MCF 10A (cell line): ENCODE measurements at places on chromosomes 3 and 15. TPM values are rescaled to one million over a fixed set of nuclear protein-coding genes. Genes with fewer than 3 reads are reported as not detected.

The CILP gene
- not detected in 2 replicates for total RNA-seq

The LINGO1 gene
- total RNA-seq = not detected in 2 replicates

DNA sequence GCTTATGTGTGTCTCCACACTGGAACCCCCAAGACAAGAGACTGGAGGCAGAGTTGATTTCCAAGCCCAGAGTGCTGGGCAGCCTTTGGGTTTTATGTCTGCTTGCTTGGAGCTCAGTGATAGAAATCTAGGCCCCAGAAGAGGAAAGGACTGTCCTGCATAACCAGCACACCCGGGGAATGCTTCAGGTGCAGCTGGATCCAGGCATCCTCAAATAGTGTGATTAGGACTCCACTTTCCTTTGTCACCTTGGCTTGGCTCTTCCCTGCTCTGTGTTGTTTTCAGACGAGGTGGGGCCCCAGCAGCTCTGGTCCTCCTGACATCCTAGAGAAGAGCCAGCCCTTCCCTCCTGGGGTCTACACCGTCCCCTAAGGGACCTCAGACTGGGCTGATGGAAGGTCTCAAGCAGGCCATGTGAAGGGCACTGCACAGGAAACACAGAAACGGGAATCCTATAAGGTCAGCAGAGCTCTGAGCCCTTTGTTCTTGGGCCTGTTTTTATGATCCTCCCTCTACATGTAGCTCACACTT is 143.7 kb downstream of the TJP1 start:
- no peak for DNase-seq

- DNase-seq = no peak
Observed at GRCh38 chr3:11554236-11554610, 89.5 kb downstream of the VGLL4 start.

DNA sequence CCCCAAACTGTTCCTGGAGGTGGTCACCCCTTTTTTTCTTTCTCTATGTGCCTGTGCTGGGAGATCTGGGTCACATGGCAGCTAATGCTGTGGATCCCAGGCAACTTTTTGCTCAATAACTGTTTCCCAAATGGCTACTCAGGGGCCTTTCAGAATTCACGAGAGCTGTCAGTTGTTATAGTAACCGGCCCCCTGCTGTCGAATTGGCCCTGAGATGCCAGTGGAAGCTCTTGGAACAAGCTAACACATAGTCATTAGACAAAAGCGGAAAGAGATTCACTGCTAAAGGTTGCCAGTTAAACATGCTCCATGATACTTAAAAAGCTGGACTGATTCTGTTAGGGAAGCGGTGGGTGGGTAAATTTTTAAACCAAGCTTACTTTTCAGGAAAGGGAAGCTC is 144.1 kb downstream of the FEZF2 start:
- DNase-seq = no peak

DNA sequence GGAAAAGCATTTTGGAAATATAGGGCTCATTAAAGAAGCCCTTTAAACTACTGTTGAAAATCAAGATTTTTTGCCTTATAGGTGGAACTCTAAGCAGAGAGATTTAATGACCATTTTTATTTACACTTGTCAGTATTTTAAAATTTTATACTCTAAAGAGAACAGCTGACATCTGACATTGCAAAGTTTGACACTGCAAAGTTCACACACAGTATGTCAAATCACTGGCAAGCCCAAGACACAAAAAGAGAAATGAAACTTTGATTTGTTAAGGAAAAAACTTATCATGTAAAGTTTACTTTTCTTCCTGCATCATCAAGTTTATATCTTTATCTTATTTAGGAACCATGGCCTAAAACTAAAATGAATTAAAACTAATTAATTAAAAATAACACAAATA is 40.2 kb downstream of the DPH6 start:
- no peak for DNase-seq

DNA sequence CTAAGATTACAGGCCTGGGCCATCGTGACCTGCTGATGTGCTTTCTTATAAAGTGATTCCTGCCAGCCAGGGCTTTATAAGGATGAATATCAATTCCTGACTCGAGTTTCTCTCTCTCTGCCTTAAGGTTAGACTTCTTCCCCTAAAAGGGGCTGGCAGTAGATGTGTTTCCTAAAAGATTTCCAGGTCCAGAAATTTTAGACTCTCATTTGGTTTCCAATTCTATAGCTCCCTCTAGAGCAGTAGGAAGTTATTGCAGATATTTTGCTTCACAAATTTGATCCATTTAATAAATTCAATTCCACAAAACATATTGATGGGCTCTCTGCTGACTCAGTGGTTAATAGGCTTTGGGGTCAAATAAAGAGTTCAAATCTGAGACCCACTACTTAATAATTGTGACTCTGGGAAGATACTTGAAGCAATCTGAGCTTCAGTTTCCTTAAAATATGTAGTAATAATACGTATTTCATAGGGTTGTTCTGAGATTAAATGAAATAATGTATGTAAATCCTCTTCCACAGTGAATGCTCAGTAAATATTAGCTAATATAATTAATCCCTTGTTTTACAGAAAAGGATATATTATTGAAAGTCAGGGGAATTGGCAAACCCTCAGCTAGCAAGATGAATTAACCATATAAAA is 2.1 kb downstream of the TRIM69 start:
- DNase-seq = peak; percentile 69
